Activated CD4-positive, alpha-beta T cell treated with anti-CD3 and anti-CD28 coated beads, Interleukin-2, amount 50 U/mL, for 1 hour (primary cell): ENCODE measurements at places on chromosomes 6 and 20.

DNA sequence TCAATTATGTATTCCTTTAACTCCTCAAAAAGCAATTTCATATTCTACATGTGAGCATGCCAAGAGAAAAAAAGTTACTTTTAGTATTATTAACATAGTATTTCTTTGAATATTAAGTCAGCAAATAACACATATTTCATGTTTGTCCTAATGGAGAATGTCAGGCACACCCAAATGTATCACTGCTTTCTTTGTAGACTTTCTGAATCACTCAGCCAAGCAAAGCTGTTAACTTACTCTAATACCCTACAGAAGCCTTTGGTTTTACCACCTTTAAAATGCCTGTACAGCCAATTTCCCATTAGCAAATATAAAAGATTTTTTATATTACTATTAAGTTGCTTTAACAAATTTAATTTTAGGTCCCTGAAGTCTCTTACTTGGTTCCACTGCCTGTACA lies 23.8 kb downstream of the FRK start:
- no peak for DNase-seq

DNA sequence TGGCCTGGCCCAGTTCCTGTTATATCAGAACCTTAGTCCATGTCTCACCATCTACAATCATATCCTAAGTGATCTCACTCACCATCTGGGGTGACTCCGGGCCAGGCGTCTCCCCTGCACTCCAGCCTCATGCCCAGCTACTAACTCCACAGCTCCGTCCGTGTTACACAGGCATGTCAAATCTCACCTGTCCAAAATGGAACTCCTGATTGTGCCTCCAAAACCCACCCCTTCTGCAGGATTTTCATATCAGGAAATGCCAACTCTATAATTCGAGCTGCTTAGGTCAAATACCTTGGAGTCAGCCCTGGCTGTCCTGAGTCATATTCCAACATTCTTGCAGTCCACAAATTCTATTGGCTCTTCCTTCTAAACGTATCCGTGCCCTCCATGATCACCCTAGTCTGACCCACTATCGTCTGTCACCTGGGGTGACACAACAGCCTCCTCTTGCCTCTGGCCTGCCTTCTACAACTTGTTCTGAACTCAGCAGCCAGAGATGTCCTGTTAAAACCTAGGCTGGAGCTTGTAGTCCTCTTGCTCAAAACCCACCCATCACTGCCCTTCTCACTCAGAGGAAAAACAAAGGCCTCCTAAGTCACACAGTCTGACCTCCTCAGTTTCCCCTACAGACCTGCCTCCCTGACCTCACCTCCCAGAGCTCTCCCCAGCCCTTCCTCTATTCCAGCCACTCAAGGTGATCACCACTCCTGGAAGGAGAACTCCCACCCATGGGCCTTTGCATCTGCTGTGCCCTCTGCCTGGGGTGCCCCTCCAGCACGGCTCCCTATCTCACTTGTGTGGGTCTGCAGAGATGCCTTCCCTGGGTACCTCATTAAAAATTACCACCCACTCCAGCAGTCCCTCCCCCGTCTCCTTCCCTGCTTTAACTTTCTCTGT lies 85.3 kb upstream of the SIRPA start:
- DNase-seq: no peak

DNA sequence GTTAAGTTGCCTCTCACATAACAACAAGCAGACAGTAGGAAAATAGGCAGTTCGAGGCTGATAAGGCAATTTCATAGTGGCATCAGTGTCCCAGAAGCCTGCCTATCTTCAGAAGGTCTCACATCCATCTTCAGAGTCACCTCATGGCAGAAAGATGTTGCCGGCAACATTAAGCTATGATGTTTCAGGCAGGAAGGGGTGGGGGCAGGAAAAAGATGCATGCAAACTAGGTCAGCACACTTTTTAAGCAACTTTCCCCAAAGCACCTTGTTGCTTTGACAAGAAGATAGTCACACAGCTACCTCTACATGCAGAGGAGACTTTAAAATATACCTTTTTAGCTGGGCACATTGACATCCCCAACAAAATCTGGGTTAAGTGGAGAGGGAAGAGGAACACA lies 43.2 kb upstream of the SMIM8 start:
- DNase-seq: no peak

GRCh38 chr6:43946641-43947363 lies 176.8 kb downstream of the VEGFA start:
- DNase-seq: no peak

DNA sequence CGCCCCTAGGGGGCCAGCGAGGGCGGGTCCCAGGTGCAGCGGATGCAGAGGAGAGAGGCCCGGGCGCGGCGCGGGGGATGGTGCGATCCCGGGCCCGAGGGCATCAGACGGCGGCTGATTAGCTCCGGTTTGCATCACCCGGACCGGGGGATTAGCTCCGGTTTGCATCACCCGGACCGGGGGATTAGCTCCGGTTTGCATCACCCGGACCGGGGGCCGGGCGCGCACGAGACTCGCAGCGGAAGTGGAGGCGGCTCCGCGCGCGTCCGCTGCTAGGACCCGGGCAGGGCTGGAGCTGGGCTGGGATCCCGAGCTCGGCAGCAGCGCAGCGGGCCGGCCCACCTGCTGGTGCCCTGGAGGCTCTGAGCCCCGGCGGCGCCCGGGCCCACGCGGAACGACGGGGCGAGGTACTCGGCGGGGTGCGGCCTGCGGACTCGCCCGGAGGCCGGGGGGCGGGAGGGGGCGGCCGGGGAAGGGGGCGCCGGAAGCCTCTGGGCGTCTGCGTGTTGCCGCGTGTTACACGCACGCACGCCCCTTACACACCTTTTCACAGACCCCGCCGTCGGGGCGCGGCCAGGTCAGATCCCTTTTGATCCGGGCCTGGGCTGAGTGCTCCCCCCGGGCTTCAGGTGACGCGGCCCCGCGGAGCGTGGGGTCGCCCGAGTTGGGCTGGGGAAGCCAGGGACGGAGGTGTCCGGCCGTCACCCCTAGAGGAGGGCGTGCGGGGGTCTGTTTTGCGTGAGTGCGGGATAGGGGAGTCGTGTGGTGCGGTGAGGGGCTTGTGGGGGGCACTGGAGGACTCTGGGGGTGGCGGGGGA lies 412 bp downstream of the TRIB3 start:
- peak; percentile 55 for DNase-seq

GRCh38 chr6:84280030-84280429 lies 52.6 kb upstream of the CEP162 start:
- DNase-seq: no peak

DNA sequence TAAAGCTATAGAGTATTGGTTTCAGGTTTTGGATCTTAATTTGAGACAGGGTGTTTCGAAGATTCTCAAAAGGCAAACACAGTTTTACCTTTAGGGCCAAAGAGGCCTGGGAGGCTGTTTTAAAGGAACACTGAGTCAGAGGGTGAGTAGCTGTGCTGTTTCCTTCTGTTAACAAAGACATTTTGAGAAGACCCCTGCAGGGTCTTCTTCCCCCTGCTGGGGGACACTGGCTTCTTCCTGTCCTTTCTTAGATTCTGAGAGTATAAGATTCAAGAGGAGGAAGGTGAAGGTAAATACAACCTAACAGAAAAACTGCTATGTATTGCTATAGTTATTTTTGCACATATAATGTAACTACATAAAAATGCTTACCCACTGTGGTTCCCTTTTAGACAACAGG lies 19.0 kb downstream of the HS3ST5 start:
- DNase-seq: no peak

DNA sequence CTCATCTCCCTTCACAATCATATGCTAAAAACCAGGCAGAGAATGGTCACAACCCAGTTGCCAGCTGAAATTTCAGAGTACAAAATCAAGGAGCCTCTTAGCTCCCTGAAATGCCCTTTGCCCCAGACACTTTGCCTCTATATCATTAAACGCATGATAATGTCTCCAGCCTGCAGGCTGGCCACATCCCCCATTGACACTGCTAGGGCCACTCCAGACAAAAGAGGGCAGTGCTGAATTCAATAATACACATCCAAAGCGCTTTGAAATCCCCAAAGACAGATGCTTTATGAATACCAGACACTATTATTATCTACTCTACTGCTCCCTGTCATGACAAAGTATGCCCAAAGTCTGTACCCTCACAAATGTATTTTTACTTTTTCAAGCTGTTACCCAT lies 348.3 kb upstream of the POU3F2 start:
- no peak for DNase-seq

DNA sequence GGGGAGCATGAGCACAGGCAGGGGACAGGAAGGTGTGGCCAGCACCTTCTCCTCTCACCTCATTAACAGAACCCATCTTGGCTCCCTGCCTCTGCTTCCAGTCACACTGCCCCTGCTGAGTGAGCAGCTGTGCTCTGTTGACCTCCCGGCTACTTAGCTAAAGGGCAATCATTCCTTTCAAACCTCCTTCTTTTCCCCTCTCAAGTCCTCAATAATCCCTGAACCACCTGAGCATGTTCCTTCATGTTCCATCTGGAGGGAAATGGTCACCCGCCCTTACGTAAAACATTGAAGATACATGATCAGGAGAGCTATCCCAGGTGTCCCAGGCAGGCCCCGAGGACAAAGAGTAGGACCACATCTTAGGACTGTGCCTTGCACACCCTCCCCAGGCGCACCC lies 21.7 kb upstream of the MRPS10 start:
- no peak for DNase-seq
